Thyroid gland (tissue), 4 donors: ENCODE measurements at places on chromosomes 1 and 21. TPM values are rescaled to one million over a fixed set of nuclear protein-coding genes. Genes with fewer than 3 reads are reported as not detected.

Gene SPATA21
- total RNA-seq, result not detected

Gene C1orf116
- 14.0 TPM for total RNA-seq

Gene PCSK9
- not detected for total RNA-seq

DNA sequence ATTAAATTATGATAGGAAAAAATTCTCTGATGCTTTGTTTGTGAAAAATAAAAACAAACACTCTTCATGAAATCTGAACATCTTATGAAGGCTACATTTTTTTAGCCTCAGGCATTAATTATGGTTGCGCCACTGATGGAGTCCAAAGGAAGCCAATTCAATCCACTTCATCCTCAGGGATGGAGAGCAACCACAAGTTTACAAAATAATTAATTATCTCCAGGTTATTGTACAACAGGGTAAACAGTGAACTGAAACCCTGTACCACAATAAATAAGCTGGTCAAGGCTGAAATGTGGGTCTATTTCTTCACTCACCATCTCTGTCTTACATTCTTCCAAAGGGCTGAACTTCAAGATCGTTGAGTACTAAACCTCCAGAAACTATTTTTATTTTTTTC lies 49.2 kb downstream of the MRPL39 start:
- DNase-seq, result no peak

- no peak for DNase-seq
Measured at GRCh38 chr21:40227096-40227495, 359.9 kb downstream of the PCP4 start.

DNA sequence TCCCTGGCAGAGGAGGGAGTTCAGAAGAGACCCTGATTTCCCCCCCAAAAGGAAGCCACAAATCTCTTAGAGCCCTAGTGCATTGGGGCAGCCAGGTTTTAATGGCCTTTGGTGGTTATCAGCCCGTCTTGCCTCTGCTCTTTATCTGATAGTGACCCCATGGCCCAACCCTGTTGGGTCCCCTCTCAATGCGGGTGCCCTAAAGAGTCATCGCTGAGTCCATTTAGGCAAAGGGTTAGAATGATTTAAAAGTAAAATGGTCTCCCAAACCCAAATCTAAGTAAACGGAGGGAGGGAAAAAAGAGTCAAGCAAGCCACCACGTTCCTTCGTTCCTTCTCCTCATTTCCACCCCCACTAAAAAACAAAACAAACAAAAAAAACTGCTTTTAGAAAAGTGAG lies 164.0 kb downstream of the RUNX1 start:
- DNase-seq, result no peak

- DNase-seq, result no peak
Measured at GRCh38 chr1:69711190-69711930, 143.6 kb downstream of the LRRC7 start.

GRCh38 chr1:225655509-225656258 lies 2.8 kb upstream of the ENAH start:
- DNase-seq, result peak; percentile 31

- DNase-seq, result no peak
Measured at GRCh38 chr1:99084562-99084961, 79.9 kb upstream of the PLPPR5 start.

DNA sequence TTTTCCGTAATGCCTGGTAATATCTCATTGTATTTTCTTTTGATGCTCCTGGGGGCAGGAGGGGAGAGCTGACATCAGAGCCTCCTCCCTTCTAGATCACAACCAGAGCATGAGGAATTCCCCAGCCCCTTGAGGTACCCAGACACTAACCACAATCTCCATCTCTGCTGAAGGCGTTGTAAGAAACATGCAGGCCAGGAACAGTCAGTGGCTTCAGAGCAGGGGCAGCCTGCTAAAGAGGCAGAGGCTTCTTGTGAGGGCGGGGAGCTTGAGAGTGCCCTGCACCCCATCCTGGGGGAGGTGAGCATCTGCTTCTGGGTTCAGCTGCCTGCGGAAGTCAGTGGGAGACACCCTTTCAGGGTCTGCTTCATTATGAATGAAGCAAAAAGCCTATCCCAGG lies 19.0 kb downstream of the MAPKAPK2 start:
- DNase-seq, result no peak

GRCh38 chr1:15411593-15412137 lies 2.0 kb downstream of the EFHD2 start:
- peak; percentile 65 for DNase-seq

DNA sequence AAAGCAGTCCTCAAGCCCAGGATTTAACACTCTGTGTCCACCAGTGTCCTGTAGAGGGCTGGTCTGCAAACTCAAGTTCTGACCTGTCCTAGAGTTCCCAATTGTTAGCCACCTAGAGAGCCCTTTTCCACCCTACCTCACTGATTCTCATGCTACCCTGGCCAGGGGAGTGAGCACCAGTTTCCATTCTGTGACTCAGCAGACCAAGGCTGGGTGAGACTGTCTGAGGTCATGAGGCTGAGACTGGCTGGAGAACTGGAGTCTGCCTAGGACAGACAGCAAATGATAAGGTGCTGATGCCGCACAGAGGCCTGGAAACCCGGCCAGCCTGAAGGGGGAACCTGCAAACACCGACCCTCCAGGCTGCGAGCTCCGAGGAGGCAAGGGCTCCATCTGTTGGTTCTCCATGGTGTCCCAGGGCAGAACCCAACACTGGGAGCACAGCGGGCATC lies 13.7 kb downstream of the GLIS1 start:
- DNase-seq, result no peak

GRCh38 chr1:106937104-106937503 lies 119.4 kb upstream of the PRMT6 start:
- DNase-seq, result no peak

DNA sequence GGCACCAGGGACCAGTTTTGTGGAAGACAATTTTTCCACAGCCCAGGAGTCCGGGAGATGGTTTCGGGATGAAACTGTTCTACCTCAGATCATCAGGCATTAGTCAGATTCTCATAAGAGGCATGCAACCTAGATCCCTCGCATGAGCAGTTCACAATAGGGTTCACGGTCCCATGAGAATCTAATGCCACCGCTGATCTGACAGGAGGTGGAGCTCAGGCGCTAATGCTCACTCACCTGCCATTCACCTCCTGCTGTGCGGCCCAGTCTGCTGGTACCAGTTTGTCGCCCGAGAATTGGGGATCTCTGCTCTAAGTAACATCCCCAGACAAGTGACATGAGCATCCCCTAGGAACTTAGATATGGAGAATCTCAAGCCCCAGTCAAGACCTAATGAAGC lies 180.7 kb downstream of the COQ8A start:
- DNase-seq, result no peak

- no peak for DNase-seq
Measured at GRCh38 chr1:179576509-179576908, 761 bp upstream of the NPHS2 start.
